Ureter (tissue), 1 donor: ENCODE measurements at places on chromosomes 6 and 20. TPM values are rescaled to one million over a fixed set of nuclear protein-coding genes. Genes with fewer than 3 reads are reported as not detected.

- no peak for DNase-seq
Measured at GRCh38 chr6:28983838-28984237, 21.3 kb downstream of the ZNF311 start.

- DNase-seq = no peak
Measured at GRCh38 chr6:164184410-164184809, 769.9 kb downstream of the QKI start.

DNA sequence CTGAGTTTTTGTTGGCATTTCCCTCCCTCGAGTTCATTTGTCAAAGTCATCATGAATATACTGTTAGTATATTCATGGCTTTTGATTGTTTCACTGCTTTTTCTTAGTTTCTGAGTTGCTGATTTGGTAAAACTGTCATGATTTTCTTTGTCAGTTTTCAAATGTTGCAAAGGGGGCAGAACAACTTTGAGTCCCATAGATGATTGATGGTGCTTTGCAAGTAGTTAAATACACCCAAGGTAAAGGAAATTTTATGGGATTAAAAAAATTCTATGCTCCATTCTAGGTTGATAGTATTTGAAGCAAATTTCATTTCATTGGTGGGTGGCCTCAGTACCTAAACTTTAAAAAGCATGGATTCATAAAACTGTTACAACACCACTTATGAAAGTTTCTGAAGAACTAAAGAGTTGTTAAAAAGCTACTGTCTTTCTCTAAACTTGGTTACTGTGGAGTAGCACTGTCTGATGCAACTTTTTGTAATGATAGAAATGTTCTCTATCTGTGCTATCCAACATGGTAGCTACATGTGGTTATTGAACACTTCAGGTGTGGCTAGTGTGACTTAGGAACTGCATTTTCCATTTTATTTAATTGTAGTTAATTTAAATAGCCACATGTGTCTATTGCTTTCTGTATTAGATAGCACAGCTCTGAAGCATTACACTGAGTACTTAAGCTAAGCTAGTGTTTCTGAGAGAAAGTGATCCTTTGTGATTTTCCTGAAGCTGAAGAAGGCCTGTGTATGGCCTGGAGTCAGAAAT lies 153.6 kb downstream of the ZFAND3 start:
- DNase-seq = no peak

HLA-DOA gene
- 25.6 TPM for total RNA-seq

ASXL1 gene
- 69.5 TPM for total RNA-seq

OXT gene
- total RNA-seq = not detected

SAMD5 gene
- 4.8 TPM for total RNA-seq

SLC2A10 gene
- 25.9 TPM for total RNA-seq
